ENCODE measurements at places on chromosomes 13 and 19.

GRCh38 chr19:45975306-45976070, 1.8 kb upstream of the NOVA2 start:
- DNase-seq = no peak

- DNase-seq = peak; percentile 70
Observed at GRCh38 chr19:3036119-3036976, 7.3 kb upstream of the TLE2 start.

GRCh38 chr19:12090807-12091206, 26.3 kb downstream of the ZNF844 start:
- no peak for DNase-seq

GRCh38 chr13:28528848-28529247, 33.9 kb upstream of the FLT1 start:
- no peak for DNase-seq

DNA sequence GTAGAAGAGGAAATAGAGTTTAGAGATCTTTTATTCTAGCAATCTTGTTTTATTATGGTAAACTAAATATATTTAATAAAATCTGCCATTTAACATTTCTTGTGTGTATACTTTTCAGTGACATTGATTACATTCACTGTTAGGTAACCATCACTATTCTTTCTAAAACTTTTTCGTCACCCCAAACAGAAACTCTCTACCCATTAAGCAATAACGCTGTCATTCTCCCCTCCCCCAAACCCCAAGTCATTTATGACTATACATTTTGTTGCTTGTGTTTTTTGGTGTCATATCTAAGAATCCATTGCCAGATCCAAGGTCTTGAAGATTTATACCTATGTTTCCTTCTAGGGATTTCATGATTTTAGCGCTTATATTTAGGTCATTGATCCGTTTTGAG, 10.6 kb downstream of the URI1 start:
- DNase-seq = no peak
